ENCODE measurements at places on chromosomes 3 and 15.

GRCh38 chr15:100781961-100782530, 97.6 kb upstream of the ALDH1A3 start:
- no peaks in the 10 kb centered on the region for H3K36me3 ChIP-seq
- no peak overlapping the region for H3K4me3 ChIP-seq
- no peak overlapping the region for H3K27ac ChIP-seq
- H3K4me1 ChIP-seq = peaks cover 6% of the 10 kb centered on the region

GRCh38 chr3:69328103-69328962, 57.6 kb downstream of the FRMD4B start:
- DNase-seq = no peak
- H3K4me3 ChIP-seq = peak overlapping the region; percentile 53
- no peak overlapping the region for H3K27ac ChIP-seq
- peaks cover 45% of the 10 kb centered on the region for H3K4me1 ChIP-seq
- no peaks in the 10 kb centered on the region for H3K36me3 ChIP-seq

DNA sequence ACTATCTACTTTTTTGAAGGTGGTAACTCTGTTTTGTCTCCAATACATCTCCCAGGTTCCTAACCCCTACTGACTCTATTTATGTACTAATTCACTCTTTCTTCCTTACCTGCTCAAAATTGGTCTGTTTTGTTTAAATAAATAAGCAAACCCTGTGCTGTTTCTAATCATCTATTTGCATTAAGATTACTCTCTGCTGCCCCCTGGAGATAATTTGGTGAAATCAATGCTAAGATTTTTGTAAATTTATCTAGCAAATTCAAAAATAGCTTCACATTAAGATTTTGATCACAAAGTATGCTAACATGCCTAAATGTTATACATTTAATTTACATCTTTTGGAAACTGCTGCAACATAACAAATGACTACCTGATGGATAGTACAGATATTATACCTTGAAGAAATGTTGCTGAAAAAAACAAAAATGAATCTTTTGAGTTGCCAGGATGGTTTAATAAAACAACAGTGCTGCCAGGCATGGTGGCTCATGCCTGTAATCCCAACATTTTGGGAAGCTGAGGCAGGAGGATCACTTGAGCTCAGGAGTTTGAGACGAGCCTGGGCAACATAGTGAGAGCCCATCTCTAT, 4.4 kb upstream of the CD200R1 start:
- H3K36me3 ChIP-seq = no peaks in the 10 kb centered on the region
- DNase-seq = peak; percentile 45
- no peak overlapping the region for H3K4me3 ChIP-seq
- H3K4me1 ChIP-seq = peaks cover 6% of the 10 kb centered on the region
- no peak overlapping the region for H3K27ac ChIP-seq
- peaks cover 4% of the 10 kb centered on the region for H3K27me3 ChIP-seq

DNA sequence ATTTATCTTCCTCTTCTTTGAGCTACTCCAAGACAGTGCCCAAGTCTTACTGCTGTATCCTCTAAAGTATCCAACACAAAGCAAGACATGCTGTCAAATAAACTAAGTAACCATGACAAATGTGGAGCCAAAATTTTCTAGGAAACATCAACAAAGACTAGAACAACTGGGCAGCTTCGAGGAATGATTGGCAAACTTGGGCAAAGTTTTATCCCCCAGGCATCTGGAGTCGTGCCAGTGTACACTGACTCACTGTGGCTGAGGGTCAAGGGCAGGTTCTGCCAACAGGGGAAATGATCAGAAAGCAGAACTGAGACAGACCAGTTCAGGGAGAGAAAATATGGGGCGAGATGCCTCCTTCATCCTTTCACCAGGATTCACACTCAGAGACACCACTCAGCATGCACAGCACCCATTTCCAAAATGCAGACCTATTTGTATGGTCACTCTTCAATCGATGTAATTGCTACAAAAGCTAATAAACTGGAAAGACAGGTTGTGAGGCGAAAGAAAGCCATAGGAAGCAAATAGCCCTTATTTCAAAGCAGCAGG, 65.8 kb downstream of the MB21D2 start:
- H3K27ac ChIP-seq = peak overlapping the region; percentile 67
- H3K36me3 ChIP-seq = peaks cover 6% of the 10 kb centered on the region
- peaks cover 67% of the 10 kb centered on the region for H3K4me1 ChIP-seq

- no peak overlapping the region for H3K27ac ChIP-seq
- H3K36me3 ChIP-seq = no peaks in the 10 kb centered on the region
- H3K4me3 ChIP-seq = no peak overlapping the region
- no peaks in the 10 kb centered on the region for H3K27me3 ChIP-seq
- DNase-seq = no peak
- H3K4me1 ChIP-seq = no peaks in the 10 kb centered on the region
Observed at GRCh38 chr3:175989161-175989560, 1130.0 kb downstream of the NAALADL2 start.

DNA sequence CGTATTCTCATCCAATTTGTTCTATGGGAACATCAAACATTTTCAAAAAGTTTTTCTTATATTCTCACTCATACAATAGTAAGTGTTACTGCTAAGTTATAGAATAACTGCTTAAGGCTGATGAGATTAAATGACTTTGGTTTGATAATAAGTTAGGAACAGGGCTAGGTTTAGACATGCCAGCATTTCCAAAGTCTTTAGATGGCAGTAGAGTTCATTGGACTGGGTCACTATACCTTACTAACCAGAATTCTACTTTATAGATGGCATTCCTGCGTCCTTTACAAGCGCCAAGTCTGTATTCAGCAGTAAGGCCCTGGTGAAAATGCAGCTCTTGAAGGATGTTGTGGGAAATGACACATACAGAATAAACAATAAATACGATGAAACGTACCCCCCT, 21.7 kb downstream of the PLAAT1 start:
- no peaks in the 10 kb centered on the region for H3K27me3 ChIP-seq
- no peaks in the 10 kb centered on the region for H3K4me1 ChIP-seq
- no peak for DNase-seq
- H3K27ac ChIP-seq = no peak overlapping the region
- H3K4me3 ChIP-seq = no peak overlapping the region

DNA sequence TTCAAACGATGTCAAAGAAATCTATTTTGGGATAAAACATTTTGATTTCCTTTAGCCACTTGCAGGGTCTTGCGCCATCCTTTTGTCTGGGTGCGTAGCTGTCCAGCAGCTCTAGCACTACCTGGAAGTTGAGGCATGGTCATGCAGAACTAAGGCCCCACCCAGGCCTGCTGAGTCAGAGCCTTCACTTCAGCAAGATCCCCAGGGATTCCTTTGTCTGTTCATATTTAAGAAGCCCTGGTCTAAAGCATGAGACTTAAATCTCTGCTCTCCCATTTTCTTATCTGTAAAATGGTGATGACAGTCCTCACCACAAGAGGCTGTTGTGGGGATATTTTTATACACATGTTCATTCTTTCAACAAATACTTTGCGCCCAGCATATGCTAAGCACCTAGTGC, 99.0 kb upstream of the CTDSPL start:
- H3K4me3 ChIP-seq = no peak overlapping the region
- peaks cover 28% of the 10 kb centered on the region for H3K27me3 ChIP-seq
- DNase-seq = no peak
- no peak overlapping the region for H3K27ac ChIP-seq
- no peaks in the 10 kb centered on the region for H3K36me3 ChIP-seq

DNA sequence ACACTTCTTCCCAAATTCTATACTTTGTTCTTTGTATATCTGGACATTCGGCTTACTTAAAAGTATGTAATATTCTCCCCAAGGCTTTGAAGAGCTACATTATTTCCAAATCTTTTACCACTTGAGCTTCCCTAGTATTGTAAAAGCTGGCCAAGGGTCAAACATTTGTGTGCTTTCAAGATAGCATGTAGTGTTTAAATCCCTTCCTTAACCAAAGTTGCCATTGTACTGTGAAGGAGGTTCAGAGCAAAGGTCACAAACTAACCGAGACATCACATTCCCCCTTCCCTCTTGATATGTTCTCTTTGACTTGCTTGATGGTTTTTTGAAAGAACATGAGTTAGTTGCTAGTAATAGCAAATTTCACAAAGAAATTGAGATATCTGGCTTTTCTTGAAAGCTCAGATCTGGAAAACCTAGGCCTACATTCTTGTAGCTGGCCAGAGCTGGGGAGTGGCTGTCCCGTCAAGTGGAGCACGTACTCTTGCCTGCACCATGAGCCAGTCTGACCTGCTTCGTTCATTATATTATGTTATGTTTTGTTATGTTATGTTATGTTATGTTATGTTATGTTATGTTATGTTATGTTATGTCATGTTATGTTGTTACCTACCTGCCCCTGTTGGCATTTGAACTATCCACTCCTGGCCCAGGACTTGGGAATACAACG, 60.2 kb downstream of the FILIP1L start:
- no peaks in the 10 kb centered on the region for H3K27me3 ChIP-seq
- H3K27ac ChIP-seq = no peak overlapping the region
- H3K36me3 ChIP-seq = peaks cover 4% of the 10 kb centered on the region
- H3K4me1 ChIP-seq = peaks cover 20% of the 10 kb centered on the region

DNA sequence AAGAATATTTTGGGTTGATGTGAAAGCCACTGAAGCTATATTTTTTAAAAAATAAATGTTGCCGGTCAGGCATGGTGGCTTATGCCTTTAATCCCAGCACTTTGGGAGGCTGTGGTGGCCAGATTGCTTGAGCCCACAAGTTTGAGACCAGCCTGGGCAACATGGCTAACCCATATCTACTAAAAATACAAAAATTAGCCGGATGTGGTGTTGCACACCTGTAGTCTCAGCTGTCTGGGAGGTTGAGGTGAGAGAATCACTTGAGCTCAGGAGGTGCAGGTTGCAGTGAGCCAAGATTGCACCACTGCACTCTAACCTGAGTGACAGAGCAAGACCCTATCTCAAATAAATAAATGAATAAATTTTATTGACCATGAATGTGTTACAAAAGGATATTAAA, 39.6 kb downstream of the GOLM2 start:
- H3K4me3 ChIP-seq = no peak overlapping the region
- H3K27me3 ChIP-seq = no peaks in the 10 kb centered on the region
- H3K36me3 ChIP-seq = peaks cover 4% of the 10 kb centered on the region
- DNase-seq = no peak
- H3K27ac ChIP-seq = no peak overlapping the region

DNA sequence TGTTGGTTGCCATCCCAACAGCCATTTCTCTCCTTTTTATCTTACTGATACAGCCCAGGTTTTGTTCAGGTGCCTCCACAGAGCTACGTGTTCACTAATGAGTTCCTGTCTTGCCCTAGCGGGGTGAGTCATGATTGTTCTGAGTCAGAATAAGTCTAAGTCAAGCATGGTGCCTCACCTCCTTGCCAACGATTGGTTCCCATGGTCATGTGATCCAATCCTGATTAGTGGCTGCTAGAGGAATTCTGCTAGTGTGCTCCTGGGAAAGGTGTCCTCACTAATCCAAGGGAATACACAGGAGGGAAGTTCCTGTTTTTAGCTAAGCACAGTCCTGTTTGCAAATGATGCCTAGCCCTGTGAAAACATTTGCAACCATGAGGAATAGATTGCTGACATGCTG, 99.8 kb downstream of the NSUN3 start:
- H3K4me1 ChIP-seq = peaks cover 17% of the 10 kb centered on the region
- peaks cover 6% of the 10 kb centered on the region for H3K27me3 ChIP-seq
- H3K4me3 ChIP-seq = no peak overlapping the region
- no peaks in the 10 kb centered on the region for H3K36me3 ChIP-seq

GRCh38 chr3:25454005-25454927, 26.2 kb downstream of the RARB start:
- no peaks in the 10 kb centered on the region for H3K27me3 ChIP-seq
- peak overlapping the region; percentile 62 for H3K27ac ChIP-seq
- H3K36me3 ChIP-seq = no peaks in the 10 kb centered on the region
- H3K4me3 ChIP-seq = peak overlapping the region; percentile 77
- peak; percentile 57 for DNase-seq

DNA sequence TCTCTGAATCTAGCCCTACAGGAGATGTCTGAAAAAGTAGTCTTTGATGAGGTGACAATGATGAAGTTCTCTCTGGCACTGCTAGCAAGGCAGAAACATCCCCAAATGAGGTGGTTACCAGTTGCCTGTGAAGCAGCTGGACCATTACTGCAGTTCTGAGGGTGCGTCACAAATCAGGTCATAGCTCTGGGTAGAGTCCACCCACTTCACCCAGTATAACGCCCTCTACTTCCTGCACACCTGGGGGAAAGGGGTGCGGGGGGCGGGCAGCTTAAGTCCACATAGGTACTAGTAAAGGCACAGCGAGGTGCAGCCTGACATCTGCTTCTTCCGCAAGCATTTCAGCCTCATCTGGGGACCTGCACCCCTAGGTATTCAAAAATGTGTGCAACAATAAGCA, 13.4 kb upstream of the SATB1 start:
- no peaks in the 10 kb centered on the region for H3K36me3 ChIP-seq
- no peak for DNase-seq
- H3K27ac ChIP-seq = no peak overlapping the region
- no peak overlapping the region for H3K4me3 ChIP-seq

DNA sequence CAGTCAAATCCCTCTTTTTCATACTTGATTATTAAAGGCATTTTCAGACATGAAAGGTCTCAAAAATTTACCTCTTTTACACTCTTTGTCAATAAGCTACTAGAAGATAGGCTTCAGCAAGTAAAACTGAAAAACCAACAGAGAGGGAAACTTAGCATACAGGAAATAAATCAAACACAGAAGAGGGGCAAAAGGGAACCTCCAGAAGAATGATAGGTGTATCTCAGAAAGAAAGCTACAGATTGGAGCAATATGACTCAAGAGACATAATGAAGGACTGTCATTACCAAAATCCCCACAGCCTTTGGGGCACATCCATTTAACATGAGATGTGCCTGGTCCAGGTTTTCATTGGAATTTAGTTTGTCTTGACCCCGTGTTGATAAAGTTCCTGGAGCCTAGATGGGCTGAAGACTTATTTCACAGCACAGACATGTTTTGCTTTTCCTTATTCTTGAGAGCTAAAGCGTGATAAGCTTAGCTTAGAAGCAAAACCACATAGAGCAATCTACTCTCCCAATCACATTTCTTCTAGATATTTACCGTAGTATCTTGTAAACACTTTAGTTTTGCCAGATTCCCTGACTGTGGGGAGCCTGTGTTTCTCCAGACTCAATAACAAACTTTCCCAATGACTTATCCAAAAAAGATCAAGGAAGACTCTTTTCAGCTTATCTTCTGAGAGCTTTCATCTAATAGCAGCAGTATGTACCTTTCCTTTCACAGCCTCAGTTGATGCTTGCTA, 11.7 kb downstream of the LRRFIP2 start:
- peak overlapping the region; percentile 63 for H3K4me3 ChIP-seq
- no peak for DNase-seq
- peaks cover 64% of the 10 kb centered on the region for H3K36me3 ChIP-seq

DNA sequence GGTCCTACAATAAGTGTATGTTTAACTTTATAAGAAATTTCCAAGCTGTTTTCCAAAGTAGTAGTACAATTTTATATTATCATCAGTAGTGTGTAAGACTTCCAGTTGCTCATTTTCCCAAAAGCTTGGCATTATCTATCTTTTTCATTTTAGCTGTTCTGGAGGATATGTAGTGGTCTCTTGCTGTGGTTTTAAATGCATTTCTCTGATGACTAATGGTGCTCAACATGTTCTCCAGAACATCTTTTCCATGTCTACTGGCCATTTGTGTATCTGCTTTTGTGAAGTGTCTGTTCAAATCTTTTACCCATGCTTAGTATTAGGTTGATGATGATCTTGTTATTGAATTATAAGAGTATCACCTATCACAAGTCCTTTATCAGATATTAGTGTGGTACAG, 13.3 kb downstream of the BCL2A1 start:
- no peaks in the 10 kb centered on the region for H3K36me3 ChIP-seq
- no peak overlapping the region for H3K4me3 ChIP-seq
- no peak overlapping the region for H3K27ac ChIP-seq

Measured in HFFc6 (cell line).